ENCODE measurements at places on chromosomes 4 and X. TPM values are rescaled to one million over a fixed set of nuclear protein-coding genes. Genes with fewer than 3 reads are reported as not detected.
A peak's percentile ranks its signal among the peaks of the same experiment; 100 is the strongest.

TMPRSS11E gene
- total RNA-seq: not detected

DIPK2B gene
- total RNA-seq: not detected

UGT2B7 gene
- total RNA-seq: not detected

SASH3 gene
- total RNA-seq: 148 TPM

ATP5ME gene
- 137 TPM for total RNA-seq

RELL1 gene
- 34.9 TPM for total RNA-seq

GPRASP2 gene
- 2.2 TPM for total RNA-seq

EREG gene
- not detected for total RNA-seq

ATOH1 gene
- total RNA-seq: not detected

MAGEB17 gene
- not detected for total RNA-seq

GAGE12J gene
- total RNA-seq: not detected

FGF2 gene
- not detected for total RNA-seq

CFI gene
- total RNA-seq: not detected

UXT gene
- total RNA-seq: 188 TPM

GNRHR gene
- not detected for total RNA-seq

MMRN1 gene
- total RNA-seq: 0.55 TPM

RIPPLY1 gene
- total RNA-seq: not detected

DNA sequence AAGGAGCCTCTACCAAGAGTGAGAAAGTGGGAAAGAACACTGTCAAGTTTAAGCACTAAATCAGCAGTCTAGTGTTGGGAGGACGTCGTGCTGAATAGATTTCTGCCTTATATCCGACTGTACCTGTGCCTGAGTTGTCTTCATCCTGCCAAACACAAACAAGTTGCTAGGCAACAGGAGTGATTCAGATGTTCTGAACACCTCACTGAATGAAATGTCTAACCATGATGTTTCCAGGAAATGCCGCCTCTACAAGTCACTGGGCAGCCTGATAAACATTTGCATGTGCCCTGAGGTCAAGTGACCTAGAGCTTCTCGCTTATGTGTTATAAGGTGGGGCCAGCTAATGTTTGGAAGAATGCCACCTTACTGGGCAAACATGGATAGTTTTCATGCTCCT is 37.9 kb downstream of the SGMS2 start:
- H3K27ac ChIP-seq: no peak overlapping the region
- H3K4me1 ChIP-seq: peaks cover 5% of the 10 kb centered on the region
- DNase-seq: no peak
- no peak overlapping the region for H3K4me3 ChIP-seq
- H3K27me3 ChIP-seq: peaks cover 6% of the 10 kb centered on the region

DNA sequence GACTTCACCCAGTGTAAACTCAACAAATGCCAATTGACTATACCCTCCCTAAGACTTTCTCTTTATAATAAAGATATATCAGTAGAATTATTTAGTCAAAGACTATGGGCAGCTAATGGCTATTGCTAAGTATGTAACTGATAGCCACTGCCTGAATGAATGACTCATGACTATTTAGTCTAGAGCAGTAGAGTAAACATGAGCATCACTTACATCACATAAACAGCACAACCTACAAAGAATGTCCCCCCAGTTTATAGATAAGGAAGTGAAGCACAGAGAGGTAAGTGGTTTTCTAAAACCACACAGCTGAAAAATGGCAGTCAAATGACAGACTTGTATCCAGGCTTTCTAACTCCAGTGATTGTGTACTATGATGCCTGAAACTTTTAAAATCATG is 507.0 kb downstream of the PPARGC1A start:
- H3K27ac ChIP-seq: no peak overlapping the region
- no peaks in the 10 kb centered on the region for H3K27me3 ChIP-seq
- H3K4me1 ChIP-seq: no peaks in the 10 kb centered on the region
- no peaks in the 10 kb centered on the region for H3K36me3 ChIP-seq
- no peak for DNase-seq

DNA sequence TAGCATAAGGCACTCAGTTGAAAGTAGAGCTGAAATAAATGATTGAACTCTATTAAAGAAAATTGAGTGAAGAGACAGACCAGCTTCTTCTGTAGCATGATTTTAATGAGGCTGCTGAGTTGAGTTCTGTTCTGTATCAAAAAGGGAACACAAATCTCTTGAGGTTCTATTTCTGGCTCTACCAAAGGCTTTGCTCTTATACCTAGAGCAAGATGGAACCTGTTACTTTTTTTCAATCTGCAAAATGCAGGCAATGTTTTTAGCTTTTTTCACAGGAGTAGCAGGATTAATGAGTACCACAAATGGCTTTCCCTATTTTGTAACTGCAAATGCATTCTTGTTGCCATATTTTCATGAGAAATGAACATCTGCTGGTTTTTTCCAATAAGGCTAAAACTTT is 4.2 kb upstream of the ERVMER34-1 start:
- DNase-seq: no peak
- H3K36me3 ChIP-seq: no peaks in the 10 kb centered on the region
- peaks cover 20% of the 10 kb centered on the region for H3K27me3 ChIP-seq
- H3K27ac ChIP-seq: no peak overlapping the region
- peaks cover 13% of the 10 kb centered on the region for H3K4me1 ChIP-seq

GRCh38 chr4:112776535-112776934 is 139.6 kb downstream of the LARP7 start:
- no peak overlapping the region for H3K4me3 ChIP-seq
- no peak overlapping the region for H3K27ac ChIP-seq
- no peaks in the 10 kb centered on the region for H3K27me3 ChIP-seq
- no peaks in the 10 kb centered on the region for H3K4me1 ChIP-seq

GRCh38 chr4:5504486-5504885 is 203.9 kb downstream of the EVC2 start:
- H3K27ac ChIP-seq: no peak overlapping the region
- H3K36me3 ChIP-seq: no peaks in the 10 kb centered on the region
- H3K4me3 ChIP-seq: no peak overlapping the region
- no peak for DNase-seq

DNA sequence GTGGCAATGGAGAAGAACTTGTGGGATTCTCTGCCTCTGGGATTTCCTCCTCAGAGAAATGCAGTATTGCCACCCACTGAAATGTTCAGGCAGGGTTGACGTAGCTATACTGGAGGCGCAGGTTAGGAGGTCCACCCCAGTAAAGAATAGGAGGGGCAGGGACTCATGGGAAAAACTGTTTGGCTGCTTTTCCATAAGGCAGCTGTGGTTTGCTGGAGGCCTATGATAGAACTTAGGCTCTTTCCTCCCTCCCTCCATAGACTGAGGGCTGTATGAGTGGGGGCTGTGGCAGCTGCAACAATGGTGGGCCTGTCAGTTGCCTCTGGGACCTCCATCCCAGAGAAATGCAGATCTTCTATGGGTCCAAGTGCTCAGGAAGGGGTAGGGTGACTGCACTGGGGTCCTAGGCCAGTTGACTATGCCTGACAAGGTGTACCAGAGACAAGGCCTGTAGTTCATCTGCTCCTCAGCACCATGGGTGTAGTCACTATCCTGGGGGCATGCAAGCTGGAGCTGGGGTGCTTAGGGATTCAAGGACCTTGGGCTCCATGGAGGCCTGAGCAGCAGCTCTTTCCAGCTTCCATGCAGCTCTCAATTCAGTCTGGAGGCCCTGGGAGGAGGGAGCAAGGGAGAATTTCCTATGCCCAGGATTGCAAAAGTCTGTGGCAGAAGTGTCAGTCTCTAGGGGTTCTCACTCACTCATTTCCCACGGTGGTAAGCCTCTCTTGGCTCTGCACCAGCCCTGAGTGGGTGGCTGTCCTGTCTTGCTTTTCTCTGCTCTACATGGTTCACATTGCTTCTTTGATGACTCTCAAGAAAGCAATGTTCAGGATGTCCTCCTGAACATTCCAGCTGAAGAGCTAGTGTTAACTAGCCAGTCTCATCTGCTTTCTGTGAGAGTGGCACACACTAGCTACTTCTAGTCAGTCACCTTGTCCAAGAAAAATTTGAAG is 353.0 kb downstream of the IDS start:
- DNase-seq: no peak
- no peaks in the 10 kb centered on the region for H3K36me3 ChIP-seq
- H3K4me3 ChIP-seq: no peak overlapping the region
- no peak overlapping the region for H3K27ac ChIP-seq

DNA sequence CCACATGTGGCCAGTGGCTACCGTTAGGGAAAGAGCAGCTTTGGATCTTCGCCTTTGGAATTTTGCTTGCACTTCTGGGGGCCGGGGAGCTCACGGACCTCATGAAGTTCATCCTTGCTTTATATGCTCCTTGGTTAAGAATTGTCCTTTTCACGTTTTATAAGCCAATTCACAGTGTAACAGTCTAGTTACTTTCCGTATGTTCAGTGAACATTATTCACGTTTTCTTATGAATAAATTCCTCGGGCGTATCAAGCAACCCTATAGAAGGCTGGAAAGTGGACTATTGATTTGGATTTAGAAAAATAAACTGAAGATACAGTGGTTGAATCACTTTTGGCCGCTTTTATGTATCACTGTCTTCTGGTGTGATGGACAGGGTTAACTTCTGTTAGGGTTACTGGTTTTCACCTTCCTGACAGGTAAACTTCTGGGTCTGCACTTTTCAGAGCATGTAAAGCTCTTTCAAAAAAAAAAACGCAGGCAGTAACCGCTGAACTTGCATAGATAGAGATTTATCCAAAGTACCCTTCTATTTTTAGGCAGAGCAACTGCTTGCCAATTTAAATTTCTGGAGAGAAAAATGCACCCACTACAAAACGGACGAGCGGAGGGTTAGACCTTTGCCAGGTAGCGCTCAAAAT is 569 bp upstream of the PDLIM5 start:
- DNase-seq: no peak
- H3K4me3 ChIP-seq: peak overlapping the region; percentile 66
- H3K4me1 ChIP-seq: peaks cover 17% of the 10 kb centered on the region
- H3K27ac ChIP-seq: peak overlapping the region; percentile 66

DNA sequence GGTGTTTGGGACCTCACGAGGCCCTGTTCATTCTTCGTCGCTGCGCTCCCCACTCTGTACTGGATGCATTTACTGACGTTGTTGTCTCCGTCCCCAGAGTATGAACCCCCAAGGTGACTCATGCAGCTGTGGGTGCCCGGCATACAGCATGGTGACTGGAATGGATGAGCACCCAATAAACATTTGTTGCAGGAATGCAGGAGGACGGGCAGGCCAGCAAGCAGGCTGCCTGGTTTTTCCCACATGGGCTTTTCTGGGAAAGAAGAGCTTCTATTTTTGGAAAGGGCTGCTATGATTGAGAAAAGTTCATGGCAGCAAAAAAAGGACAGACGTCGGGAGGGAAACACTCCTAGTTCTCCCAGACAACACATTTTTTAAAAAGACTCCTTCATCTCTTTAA is 893 bp upstream of the SOD3 start:
- no peaks in the 10 kb centered on the region for H3K36me3 ChIP-seq
- H3K4me1 ChIP-seq: no peaks in the 10 kb centered on the region
- no peak overlapping the region for H3K27ac ChIP-seq

- H3K4me3 ChIP-seq: no peak overlapping the region
- H3K27ac ChIP-seq: no peak overlapping the region
- H3K36me3 ChIP-seq: peaks cover 3% of the 10 kb centered on the region
- H3K27me3 ChIP-seq: no peaks in the 10 kb centered on the region
- DNase-seq: no peak
Observed at GRCh38 chr4:53315300-53315699, 50.6 kb downstream of the SCFD2 start.

- no peaks in the 10 kb centered on the region for H3K36me3 ChIP-seq
- H3K4me3 ChIP-seq: no peak overlapping the region
- no peak overlapping the region for H3K27ac ChIP-seq
- DNase-seq: no peak
- H3K27me3 ChIP-seq: no peaks in the 10 kb centered on the region
- H3K4me1 ChIP-seq: no peaks in the 10 kb centered on the region
Observed at GRCh38 chr4:118927974-118928373, 39.3 kb downstream of the SYNPO2 start.

DNA sequence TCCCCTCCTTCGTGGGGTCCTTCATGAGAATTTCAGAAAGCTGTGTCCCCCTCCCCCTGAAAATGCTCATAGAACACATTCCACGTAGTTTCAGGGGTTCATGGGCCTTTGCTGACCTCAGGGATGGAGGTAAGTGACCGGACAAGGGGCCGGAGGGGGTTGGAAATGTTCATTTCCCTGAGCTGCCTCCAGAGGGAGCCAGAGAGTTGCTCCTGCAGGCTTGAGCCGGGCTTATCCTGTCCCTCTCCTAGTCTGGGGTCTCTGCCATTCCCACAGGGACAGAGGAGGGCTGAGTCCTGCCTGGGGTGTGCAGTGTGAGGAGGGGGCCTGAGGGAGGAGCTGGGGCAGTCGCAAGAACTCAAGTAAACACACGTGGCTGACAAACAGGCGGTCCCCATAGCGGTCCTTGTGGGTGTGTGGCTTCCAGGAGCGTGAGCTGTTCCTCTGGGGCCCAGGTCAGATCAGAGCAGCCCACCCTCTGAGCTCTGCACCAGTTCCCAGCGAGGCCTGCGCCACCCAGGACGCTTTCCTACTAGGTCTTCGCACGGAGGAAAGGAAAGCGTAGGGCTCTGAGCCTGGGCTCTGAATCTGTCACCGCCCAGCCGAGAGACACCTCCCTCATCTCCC is 62.5 kb downstream of the WFS1 start:
- no peak overlapping the region for H3K4me3 ChIP-seq
- H3K27me3 ChIP-seq: peaks cover 10% of the 10 kb centered on the region
- no peak for DNase-seq
- no peak overlapping the region for H3K27ac ChIP-seq

- no peaks in the 10 kb centered on the region for H3K36me3 ChIP-seq
- no peak overlapping the region for H3K4me3 ChIP-seq
- H3K27ac ChIP-seq: no peak overlapping the region
- no peak for DNase-seq
- H3K27me3 ChIP-seq: no peaks in the 10 kb centered on the region
Observed at GRCh38 chr4:56129431-56129861, 180.7 kb downstream of the CEP135 start.

- H3K27me3 ChIP-seq: no peaks in the 10 kb centered on the region
- no peaks in the 10 kb centered on the region for H3K4me1 ChIP-seq
- H3K27ac ChIP-seq: no peak overlapping the region
- H3K36me3 ChIP-seq: no peaks in the 10 kb centered on the region
- H3K4me3 ChIP-seq: no peak overlapping the region
- DNase-seq: no peak
Observed at GRCh38 chr4:168811207-168811606, 198.8 kb downstream of the CBR4 start.

- DNase-seq: no peak
- H3K36me3 ChIP-seq: no peaks in the 10 kb centered on the region
- H3K27me3 ChIP-seq: no peaks in the 10 kb centered on the region
Observed at GRCh38 chr4:23945451-23946017, 55.7 kb upstream of the PPARGC1A start.

- no peak overlapping the region for H3K4me3 ChIP-seq
- no peaks in the 10 kb centered on the region for H3K36me3 ChIP-seq
- DNase-seq: no peak
- no peaks in the 10 kb centered on the region for H3K27me3 ChIP-seq
- no peak overlapping the region for H3K27ac ChIP-seq
Observed at GRCh38 chrX:119512146-119512800, 44.0 kb downstream of the SLC25A5 start.

- H3K4me1 ChIP-seq: no peaks in the 10 kb centered on the region
- no peaks in the 10 kb centered on the region for H3K36me3 ChIP-seq
- H3K27ac ChIP-seq: no peak overlapping the region
- no peak overlapping the region for H3K4me3 ChIP-seq
Observed at GRCh38 chr4:117491516-117491915, 406.1 kb upstream of the TRAM1L1 start.

- H3K4me1 ChIP-seq: no peaks in the 10 kb centered on the region
- DNase-seq: no peak
- no peak overlapping the region for H3K27ac ChIP-seq
- no peaks in the 10 kb centered on the region for H3K36me3 ChIP-seq
- H3K27me3 ChIP-seq: no peaks in the 10 kb centered on the region
- no peak overlapping the region for H3K4me3 ChIP-seq
Observed at GRCh38 chr4:156672492-156673305, 298.9 kb downstream of the PDGFC start.

GRCh38 chrX:13748486-13748885 is 13.9 kb downstream of the OFD1 start:
- H3K36me3 ChIP-seq: peaks cover 41% of the 10 kb centered on the region
- no peak for DNase-seq
- H3K27ac ChIP-seq: no peak overlapping the region
- no peak overlapping the region for H3K4me3 ChIP-seq

Data from CD4-positive, alpha-beta memory T cell (primary cell).